ENCODE measurements at places on chromosomes 4 and X.

GRCh38 chr4:183249854-183250253 is 70.2 kb downstream of the CLDN22 start:
- peak; percentile 26 for DNase-seq

DNA sequence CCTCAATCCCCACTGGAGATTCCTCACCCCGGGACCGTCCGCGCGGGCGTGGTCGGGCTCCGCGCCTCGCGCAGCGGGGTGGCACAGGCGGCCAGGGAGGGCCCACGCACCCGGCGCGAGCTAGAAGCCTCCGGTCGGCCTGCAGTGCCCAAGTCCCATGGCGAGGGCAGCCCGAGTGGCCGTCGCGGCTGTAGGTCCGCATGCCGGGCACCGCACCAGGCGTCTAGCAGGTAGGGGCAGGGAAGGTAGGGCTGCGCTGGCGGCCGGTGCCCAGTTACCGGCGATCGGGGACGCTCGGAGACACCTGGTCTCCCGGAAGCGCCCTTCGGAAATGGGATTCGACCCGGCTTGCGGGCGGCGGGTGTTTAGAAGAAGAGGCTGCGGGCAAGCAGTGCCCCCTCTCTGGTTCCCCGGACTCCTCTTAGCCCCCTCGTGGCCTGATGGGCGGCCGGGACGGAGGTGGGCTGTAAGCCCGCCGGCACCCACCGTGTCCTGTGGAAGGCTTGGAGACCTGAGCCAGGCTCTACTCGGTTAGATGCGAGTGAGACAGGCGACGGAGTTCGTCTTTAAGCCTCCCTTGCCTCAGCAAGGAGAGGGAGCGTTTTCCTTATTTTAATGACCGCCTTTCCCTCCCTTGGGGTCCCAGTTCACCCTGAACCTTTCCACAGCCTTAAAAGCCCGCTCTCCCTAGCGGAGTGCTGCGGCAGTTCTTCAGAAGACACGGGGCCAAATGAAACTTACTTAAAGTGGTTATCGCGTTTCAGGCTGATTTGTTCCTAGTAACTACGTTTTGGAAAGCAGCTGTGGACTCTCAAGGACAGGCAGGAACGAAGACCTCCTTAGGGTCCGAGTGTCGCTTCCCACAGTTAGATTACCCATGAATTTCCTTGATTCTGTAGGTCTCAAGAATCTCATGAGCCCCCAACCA is 821 bp downstream of the SLITRK2 start:
- DNase-seq: no peak

DNA sequence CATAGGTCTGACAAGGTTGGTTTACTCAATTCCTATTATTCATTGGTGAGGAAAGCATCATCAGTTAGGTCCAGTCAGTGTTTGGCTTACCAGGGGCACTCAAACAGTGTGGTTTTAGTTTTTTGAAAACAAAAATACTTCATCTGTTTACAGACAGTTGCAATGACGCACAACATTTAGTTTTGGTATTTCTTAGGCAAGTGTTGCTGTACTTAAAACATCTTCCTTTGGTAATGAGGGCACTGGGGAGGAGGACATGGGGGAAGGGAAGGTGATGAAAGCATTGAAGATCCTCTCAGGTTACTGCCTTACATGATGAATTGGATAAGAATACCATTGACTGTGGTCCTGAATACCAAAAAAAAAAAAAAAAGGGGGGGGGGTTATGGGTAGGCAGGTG is 93.7 kb upstream of the MAOA start:
- no peak for DNase-seq

- peak; percentile 96 for DNase-seq
These were observed 35.3 kb upstream of the GRPEL1 start for GRCh38 chr4:7103031-7103606.

GRCh38 chr4:80393246-80393969 is 57.9 kb downstream of the CFAP299 start:
- DNase-seq: no peak

GRCh38 chr4:41258783-41259182 is 2.1 kb downstream of the UCHL1 start:
- no peak for DNase-seq

- no peak for DNase-seq
These were observed 476.2 kb downstream of the RAB28 start for GRCh38 chr4:13007802-13008470.

GRCh38 chr4:184440595-184441358 is 33.6 kb downstream of the IRF2 start:
- no peak for DNase-seq

DNA sequence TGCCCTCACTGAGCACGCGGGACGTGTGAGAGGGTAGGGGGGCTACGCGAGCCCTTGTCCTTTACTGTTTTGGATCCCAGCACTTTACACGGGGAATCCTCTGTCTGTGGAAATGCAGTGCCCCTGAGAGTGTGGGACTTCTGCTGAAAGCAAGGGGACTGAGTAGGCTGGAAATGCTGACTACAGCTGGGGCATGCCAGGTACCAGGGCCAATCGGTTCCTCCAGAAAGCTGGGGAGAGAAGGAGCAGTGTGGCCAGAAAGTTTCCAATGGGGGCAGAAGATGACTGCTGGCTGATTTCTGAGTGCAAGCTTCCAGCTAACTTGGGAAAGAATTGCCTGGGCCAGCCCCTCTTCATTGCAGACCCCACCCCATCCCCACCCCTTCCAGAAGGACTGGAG is 1.5 kb downstream of the NHSL2 start:
- DNase-seq: no peak

GRCh38 chrX:7170898-7171297 is 22.9 kb upstream of the PUDP start:
- DNase-seq: no peak

- DNase-seq: no peak
These were observed 183.8 kb upstream of the MAP3K15 start for GRCh38 chrX:19699151-19699550.

DNA sequence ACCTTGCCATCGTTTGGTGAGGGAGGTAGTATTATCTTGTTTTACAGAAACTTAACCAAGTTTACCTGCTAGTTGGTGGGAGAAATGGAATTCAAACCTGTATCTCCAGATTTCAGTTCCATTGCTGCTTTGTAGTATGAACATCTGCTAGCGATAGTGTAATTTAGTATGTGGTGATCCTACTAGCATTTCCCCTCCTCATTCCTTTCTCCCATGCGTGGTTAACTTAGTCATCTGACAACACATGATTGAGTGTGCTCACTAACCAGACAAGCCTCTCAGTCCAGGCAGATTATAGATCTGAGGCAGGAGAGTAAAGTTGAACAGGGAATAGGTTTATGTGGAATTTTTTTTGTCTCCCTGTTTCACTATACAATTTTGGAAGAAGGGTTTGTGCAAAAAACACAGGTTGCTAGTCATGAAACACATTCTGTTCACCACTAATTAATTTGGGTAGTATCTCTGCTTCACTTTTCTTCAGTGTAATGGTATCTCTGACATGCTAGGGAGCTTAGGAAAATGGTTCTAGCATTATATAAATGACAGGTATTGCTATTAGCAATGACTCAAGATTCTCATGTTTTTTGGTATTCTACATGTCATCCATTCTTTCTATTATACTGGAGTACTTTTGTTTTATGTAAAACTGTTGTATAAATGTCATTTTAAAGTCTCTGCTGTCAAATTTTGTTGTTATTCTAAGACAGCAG is 21.7 kb downstream of the RBPJ start:
- no peak for DNase-seq

DNA sequence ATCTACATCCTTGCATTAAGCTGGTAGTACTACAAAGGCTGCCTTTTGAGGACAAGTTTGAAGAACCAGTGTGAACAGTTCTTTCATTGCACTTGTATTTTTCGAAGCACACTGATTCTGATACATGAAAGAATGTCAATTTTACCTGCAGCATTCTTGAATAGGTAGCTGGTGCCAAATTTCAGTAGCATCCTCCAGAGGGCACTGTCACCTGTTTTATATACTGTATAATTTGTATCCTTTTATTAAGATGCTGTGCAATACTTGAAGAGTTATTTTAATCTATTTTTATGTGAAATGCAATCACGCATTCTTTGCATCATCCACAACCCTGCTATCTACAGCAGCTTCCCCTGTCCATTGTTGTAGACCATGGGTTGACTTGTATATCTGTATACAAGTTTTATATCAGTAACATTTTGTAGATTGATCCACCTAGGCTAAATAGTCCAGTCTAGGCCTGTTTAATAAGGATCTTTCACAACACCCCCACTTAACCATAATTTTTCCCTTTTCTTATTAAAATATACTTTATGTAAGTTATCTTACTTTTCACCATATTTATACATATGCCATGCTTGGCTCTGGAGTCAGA is 325.7 kb downstream of the PCDH7 start:
- DNase-seq: no peak

DNA sequence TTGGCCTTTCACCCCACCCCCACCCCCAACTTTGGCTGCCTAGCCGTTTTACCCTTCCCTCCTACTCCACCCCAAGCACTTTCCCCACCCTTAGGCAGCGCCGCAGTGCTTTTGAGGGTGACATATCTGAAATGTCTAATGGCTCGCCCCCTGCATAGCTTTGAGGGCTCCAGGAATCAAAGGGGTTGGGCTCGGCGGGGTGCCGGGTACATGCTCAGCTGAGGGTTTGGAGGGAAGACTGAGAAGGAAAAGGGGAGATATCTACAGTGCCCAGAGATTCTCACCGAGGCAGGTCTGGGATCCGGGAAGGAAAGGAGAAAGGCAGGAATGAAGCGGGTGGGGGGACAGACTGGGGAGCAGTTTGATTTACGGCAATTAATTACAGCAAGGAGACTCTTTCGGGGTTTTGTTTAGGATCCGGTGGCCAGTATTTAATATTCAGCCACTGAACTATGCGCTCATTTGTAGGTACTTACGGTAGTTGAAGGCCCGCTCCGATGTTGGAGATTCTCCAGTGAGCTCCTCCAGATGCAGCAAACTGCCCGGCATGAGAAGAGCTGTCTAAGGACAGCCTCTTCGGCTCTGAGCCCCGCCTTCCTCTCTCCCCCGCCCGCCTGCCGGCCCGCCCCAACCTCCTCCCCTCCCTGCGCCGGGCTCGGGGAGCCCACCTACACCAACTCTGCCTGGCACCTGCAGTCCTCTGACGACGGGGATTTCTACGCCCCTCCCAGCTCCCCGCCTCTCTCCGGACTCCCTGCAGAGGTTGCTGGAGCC is at the start of gene IGSF1:
TSS of gene IGSF1 (minus strand) at position 569 of the 774 bp plus-strand sequence. CDS start 2,632 bp downstream, outside the sequence.
- DNase-seq: no peak

- DNase-seq: no peak
These were observed 60.4 kb downstream of the CD40LG start for GRCh38 chrX:136708348-136708747.

DNA sequence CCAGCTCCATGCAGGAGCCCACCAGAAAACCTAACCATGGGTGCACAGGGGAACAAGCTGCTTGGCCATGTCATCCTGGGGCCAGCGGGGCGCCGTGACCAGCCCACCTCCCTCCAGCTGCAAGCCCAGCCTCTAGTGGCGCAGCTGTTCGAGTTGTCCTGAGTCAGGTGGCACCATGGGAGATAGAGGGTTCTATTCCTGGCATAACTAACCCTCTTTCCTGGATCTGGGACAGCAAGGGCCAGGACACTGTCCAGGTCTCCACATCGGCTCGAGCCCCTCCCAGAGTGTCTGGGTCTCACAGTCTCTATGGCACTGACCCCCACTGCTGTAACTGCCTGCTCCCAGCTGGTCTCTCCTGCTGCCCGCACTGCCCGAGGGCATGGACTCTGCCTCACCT is 16.7 kb downstream of the ABLIM2 start:
- DNase-seq: no peak

DNA sequence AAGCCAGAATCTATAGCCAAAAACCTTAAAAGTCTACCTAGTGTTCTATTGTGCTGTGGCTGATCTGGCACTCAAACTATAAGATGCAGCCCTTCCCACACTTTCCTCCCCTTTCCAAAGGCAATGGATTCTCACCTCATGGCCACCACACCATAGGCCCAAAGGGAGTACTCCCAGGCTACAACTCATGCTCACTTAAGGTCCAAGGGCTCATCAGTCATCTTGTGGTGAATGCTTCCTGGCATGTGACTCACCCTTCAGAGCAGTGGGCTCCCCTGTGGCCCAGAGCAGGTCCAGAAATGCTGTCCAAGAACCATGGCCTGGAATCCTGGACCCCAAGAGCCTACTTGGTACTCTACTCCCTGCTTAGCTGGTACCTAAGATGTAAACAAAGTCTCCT is 181.0 kb downstream of the CHRDL1 start:
- no peak for DNase-seq

- DNase-seq: peak; percentile 37
These were observed 82.3 kb downstream of the PRSS12 start for GRCh38 chr4:118270492-118270891.

DNA sequence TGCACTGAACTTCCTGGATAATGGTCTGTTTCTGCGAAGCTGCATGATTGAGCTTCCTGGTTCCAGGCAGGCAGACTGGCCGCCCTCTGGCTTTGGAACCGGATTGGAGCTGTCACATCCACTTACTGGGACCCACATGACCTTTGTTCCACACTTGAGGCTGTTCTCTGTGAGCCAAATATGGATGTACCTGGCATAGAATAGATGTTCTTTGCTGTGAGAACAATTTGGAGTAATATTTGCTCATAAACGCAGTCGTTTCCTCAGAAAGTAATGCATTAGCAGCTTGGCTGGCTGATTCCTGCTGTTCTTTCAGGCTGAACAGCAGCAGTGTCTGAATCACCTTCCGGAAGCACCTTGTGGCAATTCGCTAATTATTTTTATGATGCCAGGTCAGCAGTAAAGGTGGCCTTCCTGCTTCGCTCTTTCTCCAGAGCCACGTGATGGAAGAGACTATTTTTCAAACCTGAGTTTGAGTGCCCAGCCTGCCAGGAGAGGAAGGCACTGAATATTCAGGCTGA is 78.1 kb upstream of the BOD1L1 start:
- DNase-seq: no peak

- no peak for DNase-seq
These were observed 277.1 kb downstream of the ADGRA3 start for GRCh38 chr4:22238742-22239141.

DNA sequence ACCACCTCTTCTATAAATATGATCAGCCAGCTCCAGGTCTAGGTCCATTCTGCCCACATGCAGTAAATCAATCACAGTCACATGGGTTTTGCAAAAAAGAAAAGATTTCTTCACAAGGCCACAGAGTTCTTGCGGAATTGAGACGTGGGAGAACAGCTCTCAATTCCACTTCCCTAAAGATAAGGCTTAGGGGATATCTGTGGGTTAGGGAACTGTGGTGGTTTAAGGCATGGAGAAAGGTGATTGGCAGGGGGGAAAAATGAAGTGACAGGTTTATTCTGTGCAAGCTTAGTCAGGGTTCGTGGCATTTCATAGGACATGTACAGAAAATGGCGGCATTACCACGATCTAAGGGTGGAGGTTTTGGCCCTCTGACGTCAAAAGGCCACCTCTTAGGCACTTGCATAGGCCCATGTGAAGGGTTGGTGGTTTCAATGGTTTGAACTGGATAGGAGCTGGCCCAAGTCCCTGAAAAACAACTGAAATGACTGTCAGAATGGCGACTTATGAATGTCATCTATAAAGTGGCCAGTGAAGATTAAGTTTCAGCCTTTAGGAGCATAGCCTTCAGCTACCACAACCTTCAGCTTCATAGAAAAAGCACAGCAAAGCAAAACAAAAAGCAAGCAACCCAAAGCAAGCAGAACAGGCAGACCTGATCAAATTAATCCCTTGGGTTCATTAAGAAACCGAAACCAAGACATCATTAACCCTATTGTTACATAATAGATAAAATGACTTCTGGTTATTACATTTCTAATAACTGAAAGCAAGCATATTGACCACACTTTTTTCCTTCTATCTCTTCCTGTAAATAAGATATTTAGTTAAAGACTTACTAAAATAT is 289.8 kb upstream of the SFRP2 start:
- no peak for DNase-seq

Data from GM13977 (cell line).